Activated naive CD8-positive, alpha-beta T cell treated with anti-CD3 and anti-CD28 coated beads, Interleukin-2, amount 50 U/mL, for 24 hours (primary cell): ENCODE measurements at places on chromosomes 2 and 18.

DNA sequence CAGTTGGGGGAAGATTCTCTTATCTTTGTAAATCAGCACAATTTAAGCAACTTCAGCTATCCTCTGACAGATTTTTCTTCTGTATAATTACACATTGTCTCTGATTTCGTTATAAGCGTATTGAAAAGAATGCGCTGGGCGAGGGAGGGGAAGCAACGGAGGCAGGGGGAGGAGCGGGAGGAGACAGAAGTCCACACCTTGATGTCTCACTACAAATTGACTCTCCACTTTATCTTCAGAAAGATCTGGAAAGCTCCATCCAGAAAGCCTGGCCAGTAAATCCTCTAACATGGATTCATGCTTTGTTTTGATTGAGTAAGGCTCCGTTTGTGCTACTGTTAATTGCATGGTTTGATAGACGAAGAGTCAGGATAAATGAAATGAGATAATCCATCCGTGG is 76.6 kb downstream of the SMIM21 start:
- no peak for DNase-seq

GRCh38 chr2:120626566-120626965 is 109.1 kb upstream of the GLI2 start:
- DNase-seq = no peak

- peak; percentile 88 for DNase-seq
Measured at GRCh38 chr2:208254118-208254870, 577 bp downstream of the IDH1 start.

DNA sequence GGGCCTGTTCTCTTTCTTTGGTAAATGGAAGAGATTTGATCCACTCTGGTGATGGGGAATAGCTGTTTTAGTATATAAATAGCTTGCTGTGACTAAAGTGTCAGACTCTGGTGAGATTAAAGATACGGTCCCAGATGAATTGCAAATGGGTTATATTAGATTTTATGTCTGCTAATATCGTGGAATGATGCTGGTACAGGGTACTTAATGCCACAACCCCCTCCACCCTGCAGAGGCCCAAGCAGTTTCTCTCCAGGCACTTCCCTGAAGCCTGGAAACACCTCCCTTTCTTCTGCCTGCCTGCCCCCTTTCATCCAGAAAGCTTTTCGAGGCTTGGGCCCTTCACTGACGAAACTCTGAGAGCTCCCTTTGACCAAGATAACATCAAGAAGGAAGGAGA is 21.4 kb upstream of the RFX8 start:
- DNase-seq = no peak

- no peak for DNase-seq
Measured at GRCh38 chr18:56696966-56697365, 45.8 kb downstream of the WDR7 start.

GRCh38 chr2:241935314-241935713 is 65.8 kb downstream of the RTP5 start:
- DNase-seq = no peak
